ENCODE measurements at places on chromosomes 1 and 21. TPM values are rescaled to one million over a fixed set of nuclear protein-coding genes. Genes with fewer than 3 reads are reported as not detected.

DNA sequence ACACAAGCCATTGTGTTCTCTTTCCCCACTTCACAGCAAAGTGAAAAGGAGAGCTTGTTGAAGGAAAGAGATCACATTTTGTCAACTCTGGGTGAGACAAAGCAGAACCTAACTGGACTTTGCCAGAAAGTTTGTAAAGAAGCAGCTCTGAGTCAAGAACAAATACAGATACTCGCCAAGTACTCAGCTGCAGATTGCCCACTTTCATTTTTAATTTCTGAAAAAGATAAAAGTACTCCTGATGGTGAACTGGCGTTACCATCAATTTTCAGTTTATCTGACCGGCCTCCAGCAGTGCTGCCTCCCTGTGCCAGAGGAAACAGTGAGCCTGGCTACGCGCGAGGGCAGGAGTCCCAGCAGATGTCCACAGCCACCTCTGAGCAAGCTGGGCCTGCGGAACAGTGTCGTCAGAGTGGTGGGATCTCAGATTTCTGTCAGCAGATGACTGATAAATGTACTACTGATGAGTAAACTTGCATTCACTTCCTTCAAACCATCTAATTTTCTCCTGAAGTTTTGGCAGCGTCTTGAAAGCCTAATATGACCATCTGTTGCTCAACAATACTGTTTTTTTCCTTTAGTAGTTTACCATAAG lies 43.7 kb downstream of the BACH1 start:
- no peaks in the 10 kb centered on the region for H3K27me3 ChIP-seq
- peaks cover 32% of the 10 kb centered on the region for H3K4me1 ChIP-seq
- H3K36me3 ChIP-seq = no peaks in the 10 kb centered on the region
- H3K4me3 ChIP-seq = no peak overlapping the region
- DNase-seq = no peak
- H3K27ac ChIP-seq = peak overlapping the region; percentile 54

The KLHDC7A gene
- total RNA-seq = not detected

DNA sequence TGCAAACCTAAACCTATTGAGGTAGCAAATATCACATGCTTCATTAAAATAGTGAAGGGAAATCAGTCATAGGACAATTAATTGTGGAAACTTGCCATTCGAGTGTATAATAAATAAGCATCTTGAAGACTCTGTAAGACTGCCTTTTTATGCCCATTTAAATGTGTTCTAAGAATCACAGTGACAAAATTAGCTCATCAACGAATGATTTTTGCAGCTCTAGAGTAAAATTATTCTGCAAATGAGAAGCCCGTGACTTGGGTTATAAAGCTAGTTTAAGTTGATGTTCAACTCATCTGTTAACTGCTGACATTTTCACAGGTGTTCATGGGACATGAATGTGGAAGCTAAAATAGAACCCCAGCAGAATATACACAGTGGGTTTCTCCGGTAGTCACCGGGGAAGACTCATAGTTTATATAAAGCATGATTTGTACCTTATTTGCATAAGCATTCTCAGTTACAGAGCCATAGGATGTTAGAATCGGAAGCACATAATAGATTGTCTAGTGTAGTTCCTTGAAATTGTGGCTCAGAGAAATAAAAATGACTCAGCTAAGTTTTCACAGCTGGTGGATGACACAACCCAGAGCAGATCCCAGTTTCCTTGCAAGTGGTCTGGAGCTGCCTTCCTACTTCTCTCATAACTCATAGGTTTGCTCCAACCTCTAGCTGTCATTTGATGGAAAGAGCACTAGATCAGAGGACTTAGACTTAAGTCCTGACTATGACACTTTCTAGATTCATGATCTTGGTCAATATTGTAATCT lies 107.3 kb downstream of the UCHL5 start:
- H3K27me3 ChIP-seq = no peaks in the 10 kb centered on the region
- no peaks in the 10 kb centered on the region for H3K36me3 ChIP-seq
- no peak for DNase-seq

The CD5L gene
- not detected for total RNA-seq

The LINGO4 gene
- total RNA-seq = 0.98 TPM

DNA sequence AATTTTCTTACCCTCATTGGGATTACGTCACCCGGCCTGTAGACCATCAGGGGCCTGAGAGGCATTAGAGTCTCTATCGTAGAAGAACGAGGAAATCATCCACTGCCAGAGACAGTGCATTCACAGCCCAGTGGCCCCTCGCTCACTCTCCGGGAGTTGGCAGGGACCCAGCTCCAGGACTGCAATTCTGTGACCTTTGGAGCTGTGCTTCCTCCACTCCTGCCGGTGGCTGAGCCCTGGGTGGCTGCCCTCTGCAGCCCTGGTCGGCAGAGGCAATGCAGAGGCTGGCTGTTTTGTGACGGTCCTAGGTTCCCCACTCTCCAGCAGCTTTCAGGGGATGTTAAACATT lies 12.7 kb downstream of the SLC37A1 start:
- no peak for DNase-seq
- no peaks in the 10 kb centered on the region for H3K27me3 ChIP-seq
- H3K27ac ChIP-seq = no peak overlapping the region
- H3K4me3 ChIP-seq = no peak overlapping the region
- no peaks in the 10 kb centered on the region for H3K36me3 ChIP-seq

The INKA2 gene
- total RNA-seq = 6.1 TPM

DNA sequence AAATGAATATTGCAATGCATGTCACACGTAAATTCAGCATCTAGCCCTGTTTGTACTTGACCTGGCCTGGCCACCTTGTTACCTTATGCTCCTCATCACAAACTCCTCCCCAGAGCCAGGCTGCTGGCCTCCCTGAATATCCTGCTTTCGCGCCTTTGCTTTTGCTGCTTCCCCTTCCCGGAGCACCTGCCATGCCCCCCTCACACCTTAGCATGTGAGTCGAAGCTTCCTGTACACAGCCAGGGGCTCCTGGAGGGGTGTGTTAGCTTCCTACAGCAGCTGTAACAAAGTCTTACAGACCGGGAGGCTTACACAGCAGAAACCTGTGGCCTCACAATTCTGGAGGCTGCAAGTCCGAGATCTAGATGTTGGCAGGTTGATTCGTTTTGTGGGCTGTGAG lies 60.1 kb downstream of the TLR5 start:
- no peak for DNase-seq
- H3K27ac ChIP-seq = no peak overlapping the region
- H3K4me1 ChIP-seq = peaks cover 10% of the 10 kb centered on the region
- H3K36me3 ChIP-seq = no peaks in the 10 kb centered on the region
- no peak overlapping the region for H3K4me3 ChIP-seq

GRCh38 chr1:187384504-187384903 lies 555.8 kb downstream of the PLA2G4A start:
- no peaks in the 10 kb centered on the region for H3K36me3 ChIP-seq
- H3K27ac ChIP-seq = no peak overlapping the region
- no peak overlapping the region for H3K4me3 ChIP-seq
- no peak for DNase-seq

The OR14K1 gene
- 1.5 TPM for total RNA-seq

DNA sequence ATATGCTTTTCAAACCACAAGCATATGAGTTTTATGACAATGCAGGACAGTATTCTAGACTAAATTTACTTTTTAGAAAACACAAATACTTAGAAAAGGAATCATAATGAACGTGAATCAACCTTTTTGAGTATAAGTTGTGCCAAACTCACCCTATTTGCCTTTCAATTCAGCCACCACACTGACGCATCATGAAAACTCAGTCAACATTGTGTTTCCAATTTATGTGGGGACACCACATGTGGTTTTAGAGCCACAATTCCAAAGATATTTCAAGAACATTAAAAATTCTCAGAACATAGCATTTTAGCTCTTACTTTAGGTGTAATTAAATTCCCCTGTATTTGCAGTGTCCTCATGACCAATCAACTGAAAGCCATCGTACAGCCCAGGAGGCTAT lies 118.8 kb downstream of the PTBP2 start:
- no peak overlapping the region for H3K4me3 ChIP-seq
- H3K27me3 ChIP-seq = no peaks in the 10 kb centered on the region
- DNase-seq = no peak
- H3K4me1 ChIP-seq = peaks cover 8% of the 10 kb centered on the region
- H3K36me3 ChIP-seq = no peaks in the 10 kb centered on the region
- no peak overlapping the region for H3K27ac ChIP-seq

- H3K4me1 ChIP-seq = peaks cover 39% of the 10 kb centered on the region
- peak overlapping the region; percentile 72 for H3K27ac ChIP-seq
- no peak for DNase-seq
- H3K27me3 ChIP-seq = no peaks in the 10 kb centered on the region
- H3K4me3 ChIP-seq = no peak overlapping the region
- no peaks in the 10 kb centered on the region for H3K36me3 ChIP-seq
Measured at GRCh38 chr21:28632755-28633408, 359.8 kb downstream of the LTN1 start.

- H3K36me3 ChIP-seq = no peaks in the 10 kb centered on the region
- DNase-seq = no peak
- H3K27me3 ChIP-seq = no peaks in the 10 kb centered on the region
- no peaks in the 10 kb centered on the region for H3K4me1 ChIP-seq
- H3K27ac ChIP-seq = no peak overlapping the region
Measured at GRCh38 chr1:56866656-56867055, 12.1 kb downstream of the C8A start.

- no peak overlapping the region for H3K27ac ChIP-seq
- H3K27me3 ChIP-seq = no peaks in the 10 kb centered on the region
- H3K4me1 ChIP-seq = no peaks in the 10 kb centered on the region
- H3K36me3 ChIP-seq = no peaks in the 10 kb centered on the region
Measured at GRCh38 chr1:119159111-119159510, 18.7 kb upstream of the WARS2 start.

- peaks cover 9% of the 10 kb centered on the region for H3K4me1 ChIP-seq
- no peaks in the 10 kb centered on the region for H3K36me3 ChIP-seq
- H3K4me3 ChIP-seq = no peak overlapping the region
- DNase-seq = no peak
Measured at GRCh38 chr1:209686322-209686721, 11.1 kb downstream of the G0S2 start.

The SPTA1 gene
- 0.25 TPM for total RNA-seq

The APCS gene
- not detected for total RNA-seq

GRCh38 chr1:236795757-236796667 lies 920 bp downstream of the MTR start:
- peak overlapping the region; percentile 74 for H3K4me3 ChIP-seq
- no peak for DNase-seq
- peaks cover 24% of the 10 kb centered on the region for H3K4me1 ChIP-seq
- peak overlapping the region; percentile 54 for H3K27ac ChIP-seq
- no peaks in the 10 kb centered on the region for H3K27me3 ChIP-seq

DNA sequence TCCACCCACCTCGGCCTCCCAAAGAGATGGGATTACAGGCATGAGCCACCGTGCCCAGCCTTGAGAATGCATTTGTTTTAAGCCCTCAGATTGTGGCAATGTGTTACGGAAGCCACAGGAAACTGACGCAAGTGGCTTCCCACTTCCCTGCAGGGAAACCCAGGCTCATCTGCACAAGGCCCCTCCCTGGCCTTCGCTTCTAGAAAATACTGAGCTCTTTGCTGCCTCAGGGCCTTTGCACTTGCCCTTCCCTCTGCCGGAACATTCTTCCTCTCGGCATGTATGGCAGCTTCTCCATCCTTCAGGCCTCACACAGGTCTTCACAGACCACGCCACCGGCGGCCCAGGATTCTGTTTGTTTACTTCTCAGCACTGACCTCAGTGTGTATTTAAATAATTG lies 137.0 kb upstream of the TMEM51 start:
- H3K36me3 ChIP-seq = no peaks in the 10 kb centered on the region
- H3K27ac ChIP-seq = no peak overlapping the region
- no peak for DNase-seq

The RIMS3 gene
- 4.7 TPM for total RNA-seq

DNA sequence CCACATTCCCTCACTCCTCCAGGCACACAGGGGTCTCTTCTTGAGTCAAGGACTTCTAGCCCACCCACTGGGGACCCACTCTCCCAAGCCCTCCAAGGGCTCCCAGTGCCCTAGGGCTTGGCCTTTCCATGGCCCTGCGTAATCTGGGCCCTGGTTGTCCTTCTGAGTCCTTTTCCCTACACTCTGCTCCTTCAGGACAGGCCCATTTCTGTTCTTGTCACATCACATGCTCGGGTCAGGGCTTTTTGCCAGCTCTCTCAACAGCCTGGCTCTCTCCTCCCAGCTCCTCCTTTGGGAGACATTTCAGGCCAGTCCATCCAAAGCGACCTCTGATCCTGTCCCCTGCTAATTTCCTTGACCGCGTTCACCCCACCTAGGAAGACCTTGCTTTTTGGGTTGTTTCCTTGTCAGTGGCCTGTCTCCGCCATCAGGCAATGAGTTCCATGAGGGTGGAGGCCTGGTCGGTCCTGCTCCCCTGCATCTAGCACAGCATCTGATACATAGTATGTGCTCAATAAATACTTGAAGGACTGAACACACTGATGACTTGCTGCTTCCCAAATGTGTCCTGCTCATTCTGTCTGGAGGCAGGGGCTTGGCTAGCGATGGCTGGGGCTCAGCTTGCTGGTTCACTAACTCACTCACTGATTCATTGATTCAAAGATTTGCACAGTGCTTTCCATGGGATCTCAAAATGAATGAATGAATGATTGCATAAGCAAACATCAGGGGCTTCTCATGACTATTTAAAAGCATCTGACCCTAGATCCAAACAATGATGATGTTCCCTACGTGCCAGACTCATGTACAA lies 44.8 kb downstream of the DHRS3 start:
- H3K4me1 ChIP-seq = peaks cover 18% of the 10 kb centered on the region
- peaks cover 69% of the 10 kb centered on the region for H3K36me3 ChIP-seq
- no peaks in the 10 kb centered on the region for H3K27me3 ChIP-seq
- H3K27ac ChIP-seq = peak overlapping the region; percentile 61
- no peak overlapping the region for H3K4me3 ChIP-seq

The MPL gene
- total RNA-seq = not detected

The TNFRSF18 gene
- 4.4 TPM for total RNA-seq

DNA sequence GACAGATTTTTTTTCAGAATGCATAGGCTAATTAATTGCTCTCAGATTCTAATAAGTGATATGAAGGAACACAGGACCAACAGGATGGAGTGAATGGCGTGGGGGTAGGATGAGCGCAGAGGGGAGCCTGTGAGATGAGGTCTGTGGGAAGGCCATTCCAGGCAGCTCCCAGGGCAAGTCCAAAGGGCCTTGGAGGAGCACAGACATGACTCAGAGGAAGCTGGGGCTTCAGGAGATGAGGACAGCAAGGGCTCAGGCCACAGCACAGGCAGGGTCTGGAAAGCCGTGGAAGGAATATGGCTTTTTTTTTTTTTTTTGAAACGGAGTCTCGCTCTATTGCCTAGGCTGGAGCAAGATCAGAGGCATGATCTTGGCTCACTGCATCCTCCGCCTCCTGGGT lies 35.1 kb downstream of the FMN2 start:
- no peak overlapping the region for H3K4me3 ChIP-seq
- no peak overlapping the region for H3K27ac ChIP-seq

DNA sequence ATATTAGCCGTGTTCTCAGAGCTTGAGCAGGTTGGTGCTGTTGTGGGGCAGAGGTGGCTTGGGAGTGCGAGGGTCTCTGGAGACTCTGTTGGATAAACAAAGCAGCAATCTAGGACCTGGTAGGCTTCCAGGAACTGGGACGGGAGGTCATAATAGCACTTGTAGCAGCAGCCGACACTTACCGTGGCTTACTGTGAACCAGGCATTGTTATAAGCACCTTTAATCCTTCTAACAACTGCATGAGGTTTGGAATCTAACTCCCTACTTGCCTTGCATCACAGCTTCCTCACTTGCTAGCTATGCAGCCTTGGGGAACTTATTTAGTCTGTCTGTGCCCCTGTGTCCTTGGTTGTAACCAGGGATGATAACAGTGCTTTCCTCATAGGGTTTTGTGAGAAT lies 94.9 kb downstream of the NAV1 start:
- H3K27me3 ChIP-seq = no peaks in the 10 kb centered on the region
- DNase-seq = no peak
- peaks cover 9% of the 10 kb centered on the region for H3K4me1 ChIP-seq
- H3K36me3 ChIP-seq = no peaks in the 10 kb centered on the region

GRCh38 chr1:53588053-53588779 lies 129.0 kb downstream of the DMRTB1 start:
- no peaks in the 10 kb centered on the region for H3K27me3 ChIP-seq
- H3K4me1 ChIP-seq = peaks cover 43% of the 10 kb centered on the region
- peak; percentile 81 for DNase-seq
- no peak overlapping the region for H3K4me3 ChIP-seq

Data from vagina (tissue), 2 donors.